ENCODE measurements at places on chromosomes 12 and 14.

GRCh38 chr12:129467726-129468125 is 436.1 kb downstream of the TMEM132D start:
- no peak for DNase-seq

GRCh38 chr12:32568228-32568627 is 110.9 kb upstream of the DNM1L start:
- peak; percentile 31 for DNase-seq

GRCh38 chr12:11762723-11763326 is 113.4 kb downstream of the ETV6 start:
- no peak for DNase-seq

DNA sequence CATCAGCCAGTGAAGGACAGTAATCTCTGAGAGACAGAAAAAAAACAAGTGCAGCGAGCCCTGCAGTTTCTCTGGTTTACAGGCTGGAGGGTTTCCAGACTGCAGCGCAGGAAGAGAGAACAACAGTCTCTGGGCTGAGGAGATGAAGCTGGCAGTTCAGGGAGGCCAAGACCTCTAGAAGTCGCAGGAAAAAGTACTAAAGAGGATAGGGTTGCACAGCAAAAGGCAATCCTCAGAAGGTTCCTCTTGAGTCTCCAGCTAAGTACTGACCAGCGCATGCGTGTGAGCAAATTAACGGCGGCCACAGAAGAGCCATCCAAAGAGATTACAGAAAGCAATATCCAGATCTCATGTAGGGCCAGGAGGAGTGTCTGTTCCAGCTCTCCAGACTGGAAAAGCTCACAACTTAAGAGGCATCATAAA is 12.2 kb upstream of the CCDC60 start:
- no peak for DNase-seq

- peak; percentile 79 for DNase-seq
These were observed 89.6 kb downstream of the DAAM1 start for GRCh38 chr14:59278111-59278510.

- no peak for DNase-seq
These were observed 59.6 kb upstream of the SCN8A start for GRCh38 chr12:51531284-51531977.
